ENCODE measurements at places on chromosomes 6 and 20.

GRCh38 chr6:36913082-36913481 is 27.3 kb downstream of the C6orf89 start:
- no peak for DNase-seq

DNA sequence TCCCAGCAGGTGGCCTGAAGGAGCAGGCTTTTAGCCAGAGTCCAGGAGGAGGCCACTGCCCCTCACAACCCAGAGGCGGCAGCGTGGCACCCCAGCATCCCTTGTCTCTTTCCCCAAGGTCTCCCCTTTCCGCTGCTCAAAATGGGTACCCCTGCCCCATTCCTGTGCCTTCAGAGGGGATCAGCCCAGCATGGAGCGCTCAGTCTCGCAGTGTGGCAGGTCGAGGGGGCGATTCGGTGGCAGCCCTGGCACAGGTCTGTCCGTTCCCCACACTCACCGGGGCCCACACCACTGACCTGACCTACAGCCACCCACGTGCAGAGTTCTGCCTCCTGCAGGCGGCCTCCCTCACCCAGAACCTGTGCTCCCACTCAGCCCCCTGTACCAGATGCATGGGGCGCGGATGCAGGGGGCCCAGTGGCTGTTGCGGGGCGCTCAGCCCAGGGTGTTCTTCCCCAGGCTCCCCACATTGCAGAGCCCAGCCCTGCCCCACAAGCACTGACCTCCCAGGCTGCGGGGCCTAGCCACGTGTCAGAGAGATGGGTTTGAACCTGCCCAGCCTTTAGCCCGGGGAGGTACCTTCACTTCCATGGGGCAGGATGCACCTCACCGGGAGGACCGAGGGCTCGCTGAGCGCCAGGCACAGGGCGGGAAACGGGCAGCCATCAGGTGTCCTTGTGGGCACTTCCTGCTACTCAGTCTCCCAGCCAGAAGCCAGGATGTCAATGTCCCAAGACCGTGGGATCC is 41.8 kb downstream of the DSTN start:
- DNase-seq, result no peak

- no peak for DNase-seq
Observed at GRCh38 chr6:125392682-125393081, 90.9 kb upstream of the HDDC2 start.

- no peak for DNase-seq
Observed at GRCh38 chr20:31667315-31668285, 29.9 kb downstream of the COX4I2 start.

- DNase-seq, result no peak
Observed at GRCh38 chr20:44849703-44850102, 35.8 kb upstream of the YWHAB start.

- DNase-seq, result no peak
Observed at GRCh38 chr6:56551409-56552120, 91.1 kb downstream of the DST start.

DNA sequence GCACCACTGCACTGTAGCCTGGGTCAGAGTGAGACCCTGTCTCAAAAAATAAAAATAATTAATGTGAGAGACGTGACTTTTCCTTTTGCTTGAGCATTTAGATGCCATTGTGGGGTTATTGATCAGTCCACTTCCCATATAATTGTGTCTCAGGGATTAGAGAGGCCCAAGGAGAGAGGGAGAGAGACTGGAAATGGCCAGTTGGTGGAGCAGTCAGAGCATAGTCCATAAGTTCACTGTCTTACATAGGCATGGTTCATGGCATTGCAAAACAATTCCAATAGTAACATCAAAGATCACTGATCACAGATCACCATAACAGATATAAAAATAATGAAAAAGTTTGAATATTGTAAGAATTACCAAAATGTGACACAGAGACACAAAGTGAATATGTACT is 15.2 kb upstream of the SDHAF4 start:
- DNase-seq, result no peak
